ENCODE measurements at places on chromosomes 11 and 22.

DNA sequence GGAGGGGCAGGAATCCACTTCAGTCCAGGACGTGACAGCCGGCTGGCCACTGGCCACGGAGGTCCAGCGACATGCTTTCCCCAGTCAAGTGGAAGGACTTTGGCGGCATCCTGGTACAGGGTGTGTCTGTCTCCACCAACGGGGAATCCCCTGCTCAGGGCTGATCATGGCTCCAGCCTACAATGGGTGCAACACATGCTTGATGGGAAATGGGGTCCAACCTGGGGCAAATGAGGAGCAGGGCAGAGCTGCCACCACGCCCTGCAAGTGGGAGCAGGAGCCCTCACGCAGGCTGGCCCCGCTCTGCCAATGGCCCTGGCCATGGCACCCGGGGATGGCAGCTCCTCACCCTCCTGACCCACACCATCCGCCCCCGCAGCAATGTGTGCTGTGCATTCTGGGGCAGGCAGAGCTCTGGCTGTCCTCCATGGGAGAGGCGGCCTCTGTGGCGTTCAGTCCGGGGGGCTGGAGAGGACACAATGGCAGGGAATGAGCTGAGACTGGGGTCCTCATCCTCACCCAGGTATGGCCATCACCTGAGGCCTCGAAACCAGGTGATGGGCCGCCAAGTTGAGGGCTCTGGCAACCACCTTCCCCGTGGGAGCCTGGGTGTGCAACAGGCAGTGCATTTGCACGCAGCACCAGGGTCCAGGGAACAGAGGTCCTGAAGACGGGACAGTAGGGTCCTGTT lies 5.8 kb upstream of the SEPTIN5 start:
- no peak for DNase-seq

- DNase-seq: no peak
These were observed 23.1 kb upstream of the CDC42EP2 start for GRCh38 chr11:65291613-65292012.

DNA sequence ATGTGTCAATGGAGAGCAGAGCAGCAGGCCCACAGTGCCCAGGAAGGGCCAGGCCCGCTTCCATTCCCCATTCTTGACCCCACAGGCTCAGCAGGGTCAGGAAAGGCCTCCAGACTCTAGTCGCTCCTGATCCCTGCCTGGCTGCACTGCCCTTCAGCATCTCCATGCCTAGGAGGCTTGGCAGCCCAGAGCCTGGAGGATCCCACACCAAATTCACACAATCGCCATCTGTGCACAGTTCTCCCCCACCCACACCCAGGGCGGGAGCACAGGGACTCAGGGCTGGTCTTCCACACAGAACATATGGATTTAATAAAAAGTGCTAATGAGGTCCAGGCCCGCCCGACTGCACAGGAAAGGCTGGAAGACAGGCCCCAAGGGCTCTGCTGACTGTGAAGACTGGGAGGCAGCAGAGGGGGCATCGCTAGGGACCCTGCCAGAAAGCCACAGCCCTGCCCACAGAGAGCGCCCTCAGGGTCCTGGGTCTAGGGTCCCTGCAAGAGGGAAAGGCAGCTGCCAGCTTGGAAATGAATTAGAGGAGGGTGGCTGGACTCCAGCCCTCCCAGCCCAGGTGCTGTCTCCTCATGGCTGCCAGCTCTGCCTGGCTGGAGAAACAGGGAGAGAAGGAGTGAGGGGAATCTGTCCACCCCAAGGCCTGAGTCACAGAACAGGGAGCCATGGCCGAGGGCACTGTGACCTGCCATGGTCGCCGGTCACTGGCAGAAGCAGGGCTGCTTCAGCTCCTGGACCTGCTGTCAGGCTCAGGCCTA lies 39.7 kb downstream of the DKK3 start:
- DNase-seq: no peak

DNA sequence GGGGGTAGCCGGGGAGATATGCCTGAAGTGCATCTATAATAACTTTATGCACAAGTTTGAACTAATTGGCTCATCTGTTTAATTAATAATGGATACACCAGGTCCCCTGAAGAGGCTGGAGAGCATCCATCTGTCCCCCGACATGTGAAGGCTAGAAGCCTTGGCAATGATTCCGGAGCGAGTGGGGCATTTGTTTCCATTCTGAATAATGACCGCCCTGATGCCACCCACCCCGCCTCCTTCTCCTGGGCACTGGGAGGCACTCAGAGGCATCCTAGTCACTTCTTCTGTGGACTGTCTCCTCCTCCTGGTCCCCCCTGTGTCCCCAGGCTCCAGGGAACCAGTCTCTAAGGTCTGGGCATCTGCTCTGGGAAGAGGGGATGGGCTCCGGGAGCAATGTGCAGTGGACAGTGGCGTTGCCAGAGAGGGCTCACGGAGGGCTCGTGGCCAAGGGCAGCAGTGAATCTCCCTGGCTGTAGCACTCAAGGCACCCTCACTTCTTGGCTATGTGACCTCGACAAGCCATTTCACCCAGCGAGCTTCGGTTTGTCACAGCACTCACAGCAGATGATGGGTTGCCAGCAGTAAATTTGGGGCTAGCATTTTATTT lies 64.7 kb downstream of the TSPAN18 start:
- DNase-seq: no peak

DNA sequence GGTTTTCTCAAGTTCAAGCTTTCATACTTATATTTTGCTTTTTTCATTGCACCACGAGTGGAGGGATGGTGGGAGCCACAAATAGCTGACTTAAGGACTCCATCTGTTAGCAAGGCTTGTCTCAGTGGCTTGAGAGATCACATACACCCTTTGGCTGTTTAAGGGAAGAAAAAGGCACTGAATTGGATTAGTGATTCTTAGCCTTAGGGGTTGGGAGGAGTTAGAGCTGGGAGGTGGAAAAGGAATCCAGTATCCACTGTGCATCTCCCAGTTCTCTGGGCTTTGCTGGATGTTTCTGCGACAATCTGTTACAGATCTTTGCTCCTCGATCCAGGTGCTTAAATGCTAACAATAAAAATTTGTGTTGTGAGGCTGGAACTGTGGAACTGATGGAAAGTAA lies 593.6 kb downstream of the CNTN5 start:
- no peak for DNase-seq

GRCh38 chr11:111819161-111819828 lies 52.1 kb downstream of the ALG9 start:
- DNase-seq: no peak

- no peak for DNase-seq
These were observed 124.2 kb upstream of the SEZ6L start for GRCh38 chr22:26045051-26045450.

GRCh38 chr11:62599901-62600300 lies 1.8 kb downstream of the MTA2 start:
- no peak for DNase-seq

DNA sequence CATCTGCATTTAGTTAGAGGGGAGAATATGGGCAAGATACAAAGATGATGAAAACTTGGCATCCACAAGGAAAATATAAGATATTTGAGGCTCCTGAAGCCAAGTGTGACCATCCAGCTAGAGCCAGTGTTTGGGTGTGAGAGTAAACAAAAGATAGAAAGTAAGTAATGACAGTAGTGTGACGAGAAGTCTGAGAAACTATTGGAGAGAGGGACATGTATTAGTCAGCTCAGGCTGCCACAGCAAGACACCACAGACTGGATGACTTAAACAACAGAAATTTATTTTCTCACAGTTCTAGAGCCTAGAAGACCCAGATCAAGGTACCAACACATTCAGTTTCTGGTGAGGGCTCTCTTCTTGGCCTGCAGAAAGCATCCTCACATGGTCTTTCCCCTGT lies 6.4 kb upstream of the CCKBR start:
- DNase-seq: no peak

DNA sequence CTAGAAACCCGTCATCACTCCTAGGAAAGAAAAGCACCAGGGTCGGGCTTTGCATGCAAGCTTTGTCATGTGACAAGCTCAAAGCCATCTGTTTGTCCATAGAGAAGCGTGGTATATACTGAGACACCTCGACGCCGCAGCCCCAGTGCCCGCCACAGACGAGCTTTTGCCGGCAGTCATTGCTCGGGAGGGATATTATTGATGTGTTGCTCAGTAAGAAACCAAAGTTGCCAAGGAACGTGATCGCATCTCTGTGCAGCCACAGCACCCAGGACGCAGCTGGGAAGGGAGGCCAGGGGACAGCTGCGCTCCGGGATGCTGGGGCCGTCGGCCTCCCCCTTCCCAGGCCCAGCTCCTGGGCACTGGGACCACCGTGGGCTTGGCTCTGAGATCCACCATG lies 89.5 kb upstream of the KCNQ1OT1 start:
- no peak for DNase-seq

- DNase-seq: no peak
These were observed 45.4 kb upstream of the ANO3 start for GRCh38 chr11:26286472-26287066.

DNA sequence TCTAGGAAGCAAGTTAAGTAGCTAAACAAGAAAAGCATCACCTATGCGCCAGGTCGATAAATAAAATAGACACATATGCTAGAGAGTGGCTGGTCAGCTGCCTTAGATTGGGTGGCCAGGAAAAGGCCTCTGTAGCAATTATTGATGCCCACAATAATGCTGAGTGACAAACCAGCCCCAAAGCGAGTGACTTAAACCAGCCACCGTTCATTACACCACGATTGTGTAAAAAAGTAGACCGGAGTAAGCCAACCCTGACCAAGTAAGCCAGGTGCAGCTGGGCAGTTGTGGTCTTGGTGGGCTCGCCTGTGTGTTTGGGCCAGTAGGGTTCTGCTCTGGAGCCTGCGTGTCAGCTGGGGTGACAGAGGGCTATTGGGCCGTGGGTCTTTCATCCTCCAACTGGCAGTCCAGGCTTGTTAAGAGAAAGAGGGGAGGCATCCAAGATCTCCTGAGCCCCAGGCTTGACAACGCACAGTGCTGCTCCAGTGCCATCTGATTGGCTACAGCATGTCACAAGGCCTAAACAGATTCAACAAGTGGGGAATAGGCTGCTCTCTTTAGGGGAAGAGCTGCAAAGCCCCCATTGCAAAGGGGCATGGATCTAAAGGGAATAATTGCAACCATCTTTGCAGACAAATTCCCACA lies 100.4 kb upstream of the PARVA start:
- no peak for DNase-seq

- no peak for DNase-seq
These were observed 46.6 kb downstream of the SLC1A2 start for GRCh38 chr11:35372565-35373283.

- DNase-seq: no peak
These were observed 7.1 kb downstream of the YWHAH start for GRCh38 chr22:31951194-31952093.

GRCh38 chr11:18191376-18191775 lies 18.7 kb downstream of the MRGPRX4 start:
- no peak for DNase-seq

- DNase-seq: peak; percentile 5
These were observed 615 bp downstream of the FADS3 start for GRCh38 chr11:61890529-61891330.

DNA sequence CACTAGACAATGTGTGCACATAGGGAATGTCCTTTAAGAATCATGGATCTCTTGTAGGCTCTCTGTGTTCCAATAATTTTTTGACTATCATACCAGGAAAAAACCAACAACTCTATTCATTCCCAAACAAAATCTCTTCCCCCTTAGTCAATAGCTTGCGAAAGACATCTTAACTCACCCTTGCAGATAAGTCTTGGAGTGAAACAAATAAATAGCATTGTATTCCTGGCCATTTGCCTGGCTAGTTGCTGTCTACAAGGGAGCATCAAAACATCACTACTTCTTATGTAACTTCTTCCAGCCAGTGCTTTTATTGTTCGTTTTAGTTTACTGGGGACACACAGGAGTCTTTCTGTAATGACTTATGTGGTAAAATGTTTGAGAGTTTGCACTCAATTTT lies 29.4 kb downstream of the SCN3B start:
- no peak for DNase-seq

- DNase-seq: no peak
These were observed 30.1 kb upstream of the ZBTB44 start for GRCh38 chr11:130344841-130345240.

GRCh38 chr11:15371533-15371932 lies 256.8 kb downstream of the INSC start:
- no peak for DNase-seq

GRCh38 chr11:92844197-92844596 lies 125.3 kb upstream of the MTNR1B start:
- DNase-seq: no peak

GRCh38 chr11:331358-332060 lies 10.8 kb upstream of the IFITM3 start:
- no peak for DNase-seq

DNA sequence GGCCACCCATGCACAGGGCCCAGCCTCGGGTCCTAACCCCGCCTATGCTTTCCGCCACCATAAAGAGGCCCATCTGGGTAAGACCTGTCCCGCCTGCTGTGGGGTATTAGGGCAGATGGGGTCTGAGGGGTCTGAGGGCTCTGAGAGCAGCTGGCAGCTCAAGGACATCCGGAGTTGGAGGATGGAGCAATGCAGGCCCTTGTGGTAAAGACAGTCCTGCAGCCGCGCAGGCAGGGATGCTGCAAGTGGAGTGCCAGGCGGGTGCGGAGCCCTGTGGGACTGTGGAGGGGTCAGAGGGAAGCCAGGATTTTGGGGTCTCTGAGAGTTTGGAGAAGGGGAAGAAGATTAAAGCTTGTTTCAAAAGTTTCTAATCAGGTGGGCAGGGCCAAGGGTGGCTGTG lies 81.3 kb upstream of the PITPNB start:
- no peak for DNase-seq

DNA sequence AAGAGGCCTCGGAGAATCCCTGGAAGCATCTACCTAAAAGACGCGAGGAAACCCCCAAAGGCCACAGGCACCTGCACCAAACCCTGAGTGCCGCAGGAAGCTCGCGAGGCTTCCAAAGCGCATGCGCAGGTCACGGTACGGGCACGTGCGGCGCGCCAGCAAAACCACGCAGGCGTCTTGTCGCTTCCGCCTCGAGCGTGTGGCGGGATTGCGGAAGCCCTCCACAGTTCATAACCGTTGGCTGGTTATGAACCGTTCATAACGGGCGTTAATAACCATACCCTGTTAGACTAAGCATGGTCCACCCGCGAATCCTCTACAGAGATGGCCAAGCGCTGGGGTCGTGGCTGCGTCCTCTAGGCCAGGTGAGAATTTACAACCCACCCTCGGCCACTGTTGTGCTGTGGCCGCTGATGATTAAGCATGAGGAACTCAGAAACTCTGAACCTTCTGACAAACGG lies 46.4 kb downstream of the MORC2 start:
- no peak for DNase-seq

GRCh38 chr22:45777046-45777851 lies 105.6 kb downstream of the ATXN10 start:
- peak; percentile 96 for DNase-seq

GRCh38 chr11:35856756-35857155 lies 87.1 kb upstream of the LDLRAD3 start:
- DNase-seq: no peak

GRCh38 chr11:32256466-32256865 lies 165.6 kb downstream of the RCN1 start:
- no peak for DNase-seq

DNA sequence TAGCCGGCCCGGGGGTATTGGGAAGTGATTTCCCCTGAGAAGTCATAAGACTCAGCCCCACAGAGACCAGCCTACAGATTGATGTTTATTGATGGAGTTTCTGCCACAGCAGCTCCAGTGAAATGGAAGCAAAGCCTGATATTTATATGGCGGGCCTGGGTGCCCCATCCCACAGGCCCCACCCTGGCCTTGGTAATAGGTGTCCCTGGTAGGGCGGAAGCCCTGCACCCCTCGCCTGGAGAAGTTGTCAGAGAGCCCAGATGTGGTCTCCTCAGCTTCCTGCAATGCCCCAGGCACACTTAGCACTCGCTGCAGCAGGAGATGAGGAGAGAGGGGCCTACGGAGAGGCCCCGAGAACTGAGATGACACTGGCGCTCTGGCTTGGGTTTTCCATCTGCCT lies 107.4 kb downstream of the MORC2 start:
- DNase-seq: no peak

All from kidney glomerular epithelial cell (primary cell).